ENCODE measurements at places on chromosomes 4 and X. TPM values are rescaled to one million over a fixed set of nuclear protein-coding genes. Genes with fewer than 3 reads are reported as not detected.

GRCh38 chrX:110992611-110993010, 103.4 kb upstream of the PAK3 start:
- no peak for DNase-seq

Gene AVPR2
- not detected for total RNA-seq

- DNase-seq = no peak
Observed at GRCh38 chr4:76782837-76783236, 115.1 kb downstream of the SOWAHB start.

Gene GAK
- total RNA-seq = 132 TPM

DNA sequence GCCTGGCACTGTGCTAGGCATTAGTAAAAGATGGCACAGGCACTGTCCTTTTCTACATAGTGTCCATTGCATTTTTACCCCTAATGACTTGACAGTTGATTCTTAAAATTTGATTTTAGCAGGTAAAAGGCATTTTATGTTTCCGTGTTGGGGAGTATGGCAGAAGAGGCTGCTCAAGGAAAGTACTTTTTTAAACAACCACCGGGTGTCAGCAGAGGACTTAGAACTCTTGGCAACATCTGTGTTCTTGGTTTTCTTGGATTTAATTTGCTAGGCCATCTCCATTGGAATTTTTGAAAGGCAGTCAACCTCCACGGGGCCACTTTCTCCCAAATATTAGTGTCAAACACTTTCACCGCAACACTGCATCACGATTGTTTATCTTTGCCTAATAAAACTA, 102.9 kb downstream of the TSPAN7 start:
- DNase-seq = no peak

GRCh38 chrX:131270080-131270479, 19.0 kb downstream of the IGSF1 start:
- no peak for DNase-seq

Gene DUX4
- not detected for total RNA-seq

DNA sequence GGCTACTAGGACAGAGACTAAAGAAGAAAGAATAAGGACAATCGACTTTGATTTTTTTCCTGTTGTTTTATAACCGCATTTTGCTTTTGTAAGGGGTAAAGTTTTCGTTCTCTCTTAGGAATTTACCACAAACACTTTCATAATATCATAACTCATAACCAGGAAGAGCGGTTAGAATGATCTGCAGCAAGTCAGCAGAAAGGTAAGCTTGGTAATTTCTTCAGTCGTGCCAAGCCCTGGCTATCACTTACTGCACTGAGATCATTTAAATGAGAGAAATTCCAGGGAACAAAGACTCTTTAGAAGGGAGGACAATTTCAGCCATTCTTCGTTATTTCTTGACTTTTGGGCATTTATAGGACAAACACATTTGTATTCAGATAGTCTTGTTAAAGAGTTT, 258.1 kb downstream of the UNC5C start:
- no peak for DNase-seq

- no peak for DNase-seq
Observed at GRCh38 chr4:11732155-11732554, 303.5 kb upstream of the HS3ST1 start.

Gene TMEM35A
- total RNA-seq = 49.5 TPM

- no peak for DNase-seq
Observed at GRCh38 chrX:49193542-49193964, 6.4 kb downstream of the SYP start.

DNA sequence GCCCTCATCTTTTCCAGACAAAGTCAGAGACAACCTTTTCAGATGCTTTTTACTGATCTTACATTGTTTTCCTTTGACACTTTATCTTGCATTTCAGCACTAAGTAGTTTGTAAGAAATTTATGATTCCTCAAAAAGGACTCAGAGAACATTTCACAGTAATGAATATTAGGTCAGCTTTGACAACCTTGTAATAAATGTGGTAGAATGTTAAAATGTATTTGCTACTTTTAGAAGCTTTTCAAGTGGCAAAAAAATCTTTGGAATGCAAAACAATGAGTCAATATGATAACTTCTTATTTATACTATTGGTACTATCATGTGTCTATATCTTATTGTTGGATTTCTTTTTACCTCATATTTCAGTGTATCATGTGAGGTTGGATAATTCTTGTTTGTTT, 146.2 kb upstream of the FAT4 start:
- no peak for DNase-seq

Gene COL4A5
- 33.9 TPM for total RNA-seq

GRCh38 chr4:10013722-10014121, 7.6 kb downstream of the SLC2A9 start:
- no peak for DNase-seq

DNA sequence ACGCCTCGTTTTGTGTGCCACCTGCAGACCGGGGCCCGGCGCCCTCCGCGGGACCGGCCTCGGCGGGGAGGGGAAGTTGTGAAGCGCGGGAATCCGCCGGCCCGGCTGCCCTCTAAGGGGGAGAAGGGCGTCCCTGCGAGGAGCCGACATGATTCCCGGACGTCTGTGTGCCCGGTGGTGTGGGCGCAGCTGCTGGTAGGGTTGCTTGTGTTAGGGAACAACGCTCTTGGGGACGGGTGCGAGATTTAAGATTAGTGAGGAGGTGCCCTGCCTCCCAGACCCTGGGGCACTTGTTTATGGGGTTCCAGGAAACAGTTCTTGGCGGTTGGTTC, 627 bp downstream of the CDKN2AIP start:
- peak; percentile 38 for DNase-seq

DNA sequence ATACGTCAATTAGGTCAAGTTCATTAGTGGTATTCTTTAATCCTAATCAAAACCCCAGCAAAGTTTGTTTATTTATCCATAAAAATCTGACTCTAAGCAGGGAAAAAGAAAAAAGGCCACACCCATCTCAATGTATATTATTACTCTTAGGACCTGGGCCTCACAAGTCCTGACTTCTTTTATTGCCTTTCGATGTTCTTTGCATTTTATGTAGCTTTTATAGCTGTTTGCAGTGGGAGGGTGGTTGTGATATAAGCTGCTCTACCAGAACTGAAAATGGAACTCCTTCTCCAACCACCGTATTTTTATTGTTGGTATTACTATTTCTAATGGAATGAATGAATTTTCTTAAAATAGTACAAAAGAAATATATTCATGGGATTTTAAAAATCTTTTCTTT, 163.3 kb upstream of the FAM47C start:
- DNase-seq = no peak

Measured in dorsolateral prefrontal cortex (tissue), 122 donors.